ENCODE measurements at places on chromosomes 2 and 18. TPM values are rescaled to one million over a fixed set of nuclear protein-coding genes. Genes with fewer than 3 reads are reported as not detected.

Gene SULT1C2
- not detected for total RNA-seq

Gene SIGLEC15
- 0.39 TPM for total RNA-seq

Gene RNF152
- 60.3 TPM for total RNA-seq

DNA sequence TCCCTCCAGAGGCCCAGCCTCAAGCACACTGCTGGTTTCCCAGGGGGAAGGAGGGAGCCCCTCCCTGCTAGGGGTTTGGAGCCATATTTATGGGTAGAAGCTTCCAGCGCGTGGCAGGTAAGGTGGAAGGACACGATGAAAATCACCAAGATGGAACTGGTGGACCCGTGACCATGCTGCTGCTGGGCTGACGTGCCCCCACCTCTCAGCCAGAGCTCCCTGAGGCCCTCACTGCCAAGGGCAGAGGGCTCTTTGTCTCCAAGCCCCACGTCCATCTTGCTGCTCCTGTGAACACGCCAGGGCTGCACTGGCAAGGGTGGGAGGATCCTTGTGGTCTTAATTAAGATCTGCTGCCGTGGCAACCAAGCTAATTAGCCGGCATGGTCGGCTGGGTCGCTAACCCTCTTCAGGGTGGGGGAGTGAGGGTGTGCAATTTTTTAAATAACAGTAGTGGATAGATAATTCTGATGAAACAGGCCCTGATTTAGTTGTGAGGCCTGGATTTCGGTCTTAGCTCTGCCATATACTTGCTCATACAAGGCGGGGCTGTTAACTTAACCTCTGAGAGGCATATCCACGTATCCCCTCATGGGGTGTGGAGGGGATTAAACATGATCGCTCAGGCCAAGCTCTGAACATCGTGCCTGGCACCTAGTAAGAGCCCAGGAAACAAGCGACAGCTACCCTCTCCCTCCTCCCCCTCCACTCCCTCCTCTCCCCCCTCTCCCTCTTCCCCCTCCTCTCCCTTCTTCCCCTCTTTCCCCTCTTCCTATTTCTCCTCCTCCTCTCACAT, 232.8 kb downstream of the CELF4 start:
- no peak for DNase-seq

Data from HFFc6 (cell line).